ENCODE measurements at places on chromosomes 7 and 10. TPM values are rescaled to one million over a fixed set of nuclear protein-coding genes. Genes with fewer than 3 reads are reported as not detected.
A peak's percentile ranks its signal among the peaks of the same experiment; 100 is the strongest.

The SPDYE5 gene
- polyA plus RNA-seq = 0.14 TPM

The SLC35B4 gene
- 14.7 TPM for polyA plus RNA-seq

The LRRTM3 gene
- polyA plus RNA-seq = not detected

The FGL2 gene
- polyA plus RNA-seq = 2.8 TPM

DNA sequence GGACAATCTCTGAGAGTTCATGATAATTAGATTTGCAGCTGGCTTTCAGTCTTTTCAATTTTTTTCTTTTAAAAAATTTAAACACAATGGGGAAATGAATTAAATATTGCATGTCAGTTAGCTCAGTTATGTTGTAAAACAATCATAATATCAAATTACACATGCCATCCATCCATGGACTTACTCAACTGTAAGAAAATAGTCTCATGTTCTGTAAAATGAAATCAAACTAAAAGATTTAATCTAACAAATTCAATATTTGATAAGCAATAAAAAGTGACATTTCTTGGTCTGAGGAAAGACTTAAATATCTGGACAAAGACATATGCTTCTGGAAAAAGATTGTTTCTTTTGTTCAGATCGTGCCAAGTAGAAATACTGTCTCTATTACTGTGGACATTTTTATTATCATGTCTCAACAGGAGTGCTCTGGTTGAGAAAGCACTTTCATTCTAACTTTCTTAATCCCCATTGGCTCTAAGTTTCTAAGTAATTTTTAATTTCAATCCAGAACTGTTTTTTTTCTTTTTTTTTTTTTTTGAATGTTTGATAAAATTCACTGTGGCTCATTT is 179.2 kb upstream of the FAM3C start:
- peaks cover 52% of the 10 kb centered on the region for H3K27me3 ChIP-seq
- no peak for DNase-seq
- H3K27ac ChIP-seq = no peak overlapping the region
- no peak overlapping the region for H3K4me3 ChIP-seq
- H3K4me1 ChIP-seq = no peaks in the 10 kb centered on the region

DNA sequence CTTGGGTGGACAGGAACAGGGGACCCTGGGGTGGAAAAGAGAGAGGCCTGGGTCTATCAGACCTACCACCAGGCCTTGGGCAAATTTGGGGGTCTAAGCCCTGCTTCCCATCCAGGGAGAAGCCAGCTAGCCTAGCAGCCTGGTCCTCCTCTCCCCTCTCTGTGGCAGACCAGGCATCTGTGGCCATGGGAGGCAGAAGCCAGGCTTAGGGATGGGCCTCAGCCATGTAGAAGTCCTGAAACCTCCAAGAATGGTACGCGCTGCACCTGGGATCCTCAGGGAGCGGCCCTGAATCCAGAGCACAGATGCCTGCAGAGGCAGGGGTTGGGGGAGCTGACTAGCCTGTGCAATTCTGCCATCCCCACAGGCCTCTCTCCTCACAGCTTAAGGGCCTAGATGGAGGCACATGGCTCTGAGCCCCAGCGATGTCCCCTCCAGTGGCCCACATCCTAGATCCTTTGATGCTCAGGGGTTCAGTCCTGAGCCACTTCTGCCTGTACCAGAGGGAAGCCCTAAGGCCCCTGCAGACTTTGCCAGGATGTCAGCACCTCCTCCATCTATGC is 21.2 kb downstream of the GRID1 start:
- no peak overlapping the region for H3K4me3 ChIP-seq
- H3K4me1 ChIP-seq = peaks cover 3% of the 10 kb centered on the region
- no peak overlapping the region for H3K27ac ChIP-seq
- no peak for DNase-seq
- H3K27me3 ChIP-seq = no peaks in the 10 kb centered on the region

DNA sequence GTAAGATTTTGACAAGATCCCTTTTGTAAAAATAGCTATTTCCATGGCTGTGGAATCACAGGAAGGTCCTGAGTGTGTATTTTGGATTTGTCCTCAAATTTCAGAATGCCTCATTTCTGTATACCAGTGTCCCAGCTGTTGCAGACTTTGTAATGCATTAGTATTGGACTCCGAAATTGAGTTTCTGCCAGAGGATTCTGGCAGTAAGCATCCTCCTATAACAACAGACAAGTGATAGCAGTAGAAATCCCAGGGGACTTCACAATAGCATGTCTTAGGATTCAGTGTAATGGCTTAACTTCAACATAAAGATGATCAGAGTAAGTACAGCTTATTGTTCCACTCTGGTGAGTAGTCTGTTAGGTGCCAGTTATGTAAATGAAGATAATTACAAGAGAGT is 104.6 kb downstream of the FOXP2 start:
- H3K4me1 ChIP-seq = no peaks in the 10 kb centered on the region
- DNase-seq = no peak
- no peak overlapping the region for H3K27ac ChIP-seq
- H3K4me3 ChIP-seq = no peak overlapping the region

GRCh38 chr7:18399436-18400235 is 95.9 kb upstream of the HDAC9 start:
- H3K27me3 ChIP-seq = no peaks in the 10 kb centered on the region
- DNase-seq = no peak
- peak overlapping the region; percentile 89 for H3K27ac ChIP-seq
- peak overlapping the region; percentile 74 for H3K4me3 ChIP-seq
- peaks cover 45% of the 10 kb centered on the region for H3K4me1 ChIP-seq

The SUN3 gene
- polyA plus RNA-seq = not detected

- no peak overlapping the region for H3K27ac ChIP-seq
- H3K4me1 ChIP-seq = no peaks in the 10 kb centered on the region
- H3K36me3 ChIP-seq = no peaks in the 10 kb centered on the region
- H3K27me3 ChIP-seq = peaks cover 69% of the 10 kb centered on the region
- DNase-seq = no peak
Observed at GRCh38 chr7:43824963-43825362, 44.4 kb downstream of the MRPS24 start.

DNA sequence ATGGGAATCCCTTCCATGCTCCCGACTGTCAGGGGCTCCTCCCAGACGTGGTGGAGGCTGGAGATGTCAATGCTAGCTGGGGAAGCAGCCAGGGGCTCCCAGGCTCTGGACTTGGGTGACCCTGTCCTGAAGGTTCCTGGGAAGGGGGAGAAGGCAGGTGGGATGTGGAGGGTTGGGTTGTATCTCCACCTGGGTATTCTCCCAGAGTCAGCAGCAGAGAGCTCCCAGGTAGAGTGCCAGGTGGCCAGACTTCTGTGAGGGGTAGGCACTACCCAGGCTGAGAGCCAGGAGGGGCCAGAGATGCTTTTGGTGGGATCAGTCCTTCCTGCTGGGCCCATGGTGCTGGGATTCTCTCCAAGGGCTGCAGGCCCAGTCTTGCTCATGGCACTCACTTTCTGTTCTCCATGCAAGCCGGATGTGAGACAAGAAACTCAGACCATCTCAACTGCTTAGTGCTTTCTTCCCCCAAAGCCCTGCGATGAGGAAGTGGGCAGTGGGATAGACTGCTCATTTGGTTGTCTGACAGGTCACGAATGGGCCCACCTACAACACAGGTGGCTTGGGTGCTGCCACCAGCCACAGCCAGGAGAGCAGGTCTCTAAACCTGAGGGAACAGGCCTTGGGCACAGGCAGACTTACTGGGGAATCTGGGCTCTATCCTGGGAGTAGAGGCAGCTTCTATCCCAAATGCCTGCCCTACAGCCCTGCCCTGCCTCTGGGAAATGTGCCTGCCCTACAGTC is 52.5 kb upstream of the CAMK2B start:
- H3K27ac ChIP-seq = peak overlapping the region; percentile 57
- peaks cover 13% of the 10 kb centered on the region for H3K4me1 ChIP-seq
- no peak for DNase-seq
- no peaks in the 10 kb centered on the region for H3K36me3 ChIP-seq

The TRIM50 gene
- polyA plus RNA-seq = 0.13 TPM

DNA sequence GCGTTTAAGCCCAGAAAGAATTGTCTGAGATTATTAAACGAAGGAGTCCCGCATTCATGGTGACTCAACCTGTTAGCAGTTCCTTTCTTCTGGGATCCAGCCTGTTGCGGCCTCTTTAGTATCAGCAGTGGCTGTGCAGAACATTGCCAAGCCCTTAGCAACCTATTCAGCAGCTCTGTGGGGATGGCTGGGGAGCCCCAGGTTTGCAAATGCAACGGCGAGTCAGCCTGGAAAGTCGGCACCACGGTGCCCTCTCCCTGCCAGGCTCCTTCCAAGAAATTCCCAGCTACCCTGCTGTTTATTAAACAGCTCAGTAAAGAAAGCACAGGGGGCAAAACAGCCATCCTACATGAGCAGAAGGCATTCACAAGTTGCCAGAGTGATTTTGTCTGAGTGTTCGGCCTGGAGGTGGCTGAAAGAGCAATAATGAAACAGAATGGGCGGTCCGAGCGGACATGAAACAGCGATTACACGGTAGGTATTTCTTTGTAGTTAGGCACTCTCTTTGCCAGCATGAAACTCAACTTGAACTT is 198.3 kb downstream of the BAMBI start:
- H3K27ac ChIP-seq = no peak overlapping the region
- H3K27me3 ChIP-seq = peaks cover 6% of the 10 kb centered on the region
- no peaks in the 10 kb centered on the region for H3K36me3 ChIP-seq
- H3K4me3 ChIP-seq = no peak overlapping the region
- H3K4me1 ChIP-seq = no peaks in the 10 kb centered on the region

GRCh38 chr10:121864168-121864567 is 63.7 kb downstream of the ATE1 start:
- H3K4me3 ChIP-seq = no peak overlapping the region
- no peak overlapping the region for H3K27ac ChIP-seq
- DNase-seq = no peak
- H3K36me3 ChIP-seq = peaks cover 26% of the 10 kb centered on the region
- H3K27me3 ChIP-seq = no peaks in the 10 kb centered on the region

- H3K4me3 ChIP-seq = no peak overlapping the region
- H3K36me3 ChIP-seq = no peaks in the 10 kb centered on the region
- no peak overlapping the region for H3K27ac ChIP-seq
- no peaks in the 10 kb centered on the region for H3K4me1 ChIP-seq
- DNase-seq = no peak
- no peaks in the 10 kb centered on the region for H3K27me3 ChIP-seq
Observed at GRCh38 chr7:122717356-122718089, 14.8 kb upstream of the RNF148 start.

DNA sequence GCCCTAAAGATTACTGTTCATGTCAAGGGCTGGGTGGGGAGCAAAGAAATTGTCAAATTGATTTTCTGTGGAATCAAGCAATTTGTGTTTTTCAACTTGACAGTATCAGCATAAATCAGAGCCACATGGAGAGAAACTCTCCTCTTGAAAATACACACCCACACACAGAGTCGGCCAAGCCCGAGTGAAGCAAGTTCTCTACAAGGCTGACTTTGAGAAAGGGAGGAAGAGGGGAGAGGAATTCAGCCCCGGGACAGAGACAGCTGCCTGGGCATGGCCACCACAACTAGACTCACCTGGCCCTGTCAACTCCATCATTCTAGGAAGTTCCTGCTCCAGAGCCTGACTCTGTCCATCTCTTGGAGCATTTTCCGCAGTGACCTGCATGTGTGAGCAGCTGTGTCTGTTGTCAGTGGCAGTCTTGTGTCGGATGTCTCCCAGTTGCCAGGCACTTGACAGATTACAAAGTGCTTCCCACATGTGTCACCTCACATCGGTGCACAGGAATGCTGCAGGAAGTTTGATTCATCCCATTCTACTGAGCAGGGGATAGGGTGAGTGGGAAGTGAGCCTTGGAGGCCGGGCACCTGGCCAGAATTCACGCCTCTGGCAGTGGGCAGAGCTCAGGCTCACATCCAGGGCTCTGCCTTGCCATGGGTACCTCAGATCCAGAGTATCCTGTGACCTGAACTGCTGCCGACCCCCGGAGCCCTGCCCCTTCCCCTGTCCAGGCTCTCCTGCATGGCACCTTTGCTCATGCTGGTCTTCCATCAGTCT is 37.9 kb downstream of the ADAM12 start:
- no peaks in the 10 kb centered on the region for H3K27me3 ChIP-seq
- no peaks in the 10 kb centered on the region for H3K4me1 ChIP-seq
- no peak for DNase-seq
- H3K27ac ChIP-seq = no peak overlapping the region

- peaks cover 28% of the 10 kb centered on the region for H3K36me3 ChIP-seq
- no peak overlapping the region for H3K4me3 ChIP-seq
- DNase-seq = no peak
- H3K27ac ChIP-seq = no peak overlapping the region
- no peaks in the 10 kb centered on the region for H3K4me1 ChIP-seq
Observed at GRCh38 chr7:65971021-65971420, 11.0 kb downstream of the GUSB start.

DNA sequence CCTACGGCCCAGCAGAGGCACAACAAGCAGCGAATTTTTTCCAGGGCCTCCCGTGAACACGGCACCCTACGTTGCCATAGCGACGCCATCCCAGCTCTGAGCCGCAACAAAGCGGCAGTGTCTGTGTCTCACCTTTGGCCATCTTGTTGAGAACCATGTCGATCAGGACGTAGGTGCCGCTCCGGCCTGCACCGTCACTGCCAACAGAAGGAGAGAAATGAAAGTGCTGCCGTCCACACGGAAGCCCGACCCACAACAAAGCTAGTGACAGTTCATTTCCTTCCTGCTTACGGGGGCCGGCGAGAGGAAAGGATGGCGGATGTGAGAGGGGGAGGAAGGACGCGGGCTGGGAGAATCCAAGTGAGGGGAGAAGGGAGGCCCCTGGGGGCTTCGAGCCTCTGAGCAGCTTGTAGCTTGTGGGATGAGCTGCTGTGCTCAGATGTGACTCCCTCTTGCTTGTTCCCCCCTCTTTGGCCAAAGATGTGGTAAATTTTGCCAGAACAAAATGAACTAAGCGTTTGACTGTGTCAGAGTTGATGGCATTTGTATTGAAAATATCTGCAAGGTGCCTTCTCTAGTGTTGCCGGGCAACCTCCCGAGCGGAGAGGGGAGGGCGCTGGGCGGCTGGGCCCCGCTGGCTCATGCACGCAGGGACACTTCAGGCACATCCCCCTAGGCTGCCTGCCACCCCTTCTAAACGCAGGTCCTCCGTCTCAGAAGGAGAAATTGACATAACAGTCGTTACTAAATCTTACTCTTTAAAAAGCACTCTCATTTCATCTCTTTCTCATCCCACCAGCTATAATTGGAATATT is 232.2 kb downstream of the DNAJB6 start:
- H3K27me3 ChIP-seq = peaks cover 14% of the 10 kb centered on the region
- no peaks in the 10 kb centered on the region for H3K36me3 ChIP-seq
- H3K4me3 ChIP-seq = peak overlapping the region; percentile 99

The HOXA7 gene
- not detected for polyA plus RNA-seq

- no peaks in the 10 kb centered on the region for H3K27me3 ChIP-seq
- H3K27ac ChIP-seq = no peak overlapping the region
- no peaks in the 10 kb centered on the region for H3K4me1 ChIP-seq
- H3K4me3 ChIP-seq = no peak overlapping the region
- no peak for DNase-seq
Observed at GRCh38 chr7:42161719-42162118, 75.3 kb downstream of the GLI3 start.

DNA sequence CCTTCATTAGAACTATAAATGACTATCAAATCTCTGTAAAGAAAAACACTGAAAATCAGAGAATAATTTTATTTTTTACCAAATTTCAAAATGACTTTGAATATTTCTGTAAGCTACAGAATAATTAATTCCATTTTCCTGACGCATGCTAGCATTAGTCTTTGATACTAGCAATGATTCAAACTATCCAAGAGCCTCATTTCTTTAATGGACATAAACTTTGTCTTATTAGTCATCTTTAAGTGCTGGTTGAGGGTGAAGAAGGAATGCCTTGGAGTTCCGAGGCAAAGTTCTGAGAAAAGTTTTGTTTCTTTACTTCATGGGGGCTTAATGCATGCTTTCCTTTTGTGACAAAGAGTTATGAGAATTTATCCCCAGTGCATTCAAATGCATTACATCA is 137.3 kb downstream of the AGMO start:
- H3K27ac ChIP-seq = no peak overlapping the region
- no peaks in the 10 kb centered on the region for H3K27me3 ChIP-seq
- no peaks in the 10 kb centered on the region for H3K36me3 ChIP-seq
- no peaks in the 10 kb centered on the region for H3K4me1 ChIP-seq
- no peak overlapping the region for H3K4me3 ChIP-seq
- DNase-seq = no peak

Measured in naive B cell (primary cell).